ENCODE measurements at places on chromosomes 16 and 17. TPM values are rescaled to one million over a fixed set of nuclear protein-coding genes. Genes with fewer than 3 reads are reported as not detected.

GOSR2 gene
- polyA plus RNA-seq: 40.1 TPM

RNU2-1 gene
- not detected for polyA plus RNA-seq

CCDC102A gene
- 2.5 TPM for polyA plus RNA-seq

KCNJ18 gene
- polyA plus RNA-seq: not detected

ABCA3 gene
- 75.4 TPM for polyA plus RNA-seq

CYGB gene
- 6.8 TPM for polyA plus RNA-seq

TMEM92 gene
- not detected for polyA plus RNA-seq

NR1D1 gene
- 43.8 TPM for polyA plus RNA-seq

KRT25 gene
- not detected for polyA plus RNA-seq

GH2 gene
- not detected for polyA plus RNA-seq

FAM171A2 gene
- polyA plus RNA-seq: 62.5 TPM

TP53TG3F gene
- polyA plus RNA-seq: 1.7 TPM

HES7 gene
- not detected for polyA plus RNA-seq

ADAD2 gene
- 0.54 TPM for polyA plus RNA-seq

AATK gene
- 61.7 TPM for polyA plus RNA-seq

CIBAR2 gene
- 2.4 TPM for polyA plus RNA-seq

MYH3 gene
- polyA plus RNA-seq: 0.36 TPM

UBALD1 gene
- 50.5 TPM for polyA plus RNA-seq

CDK5RAP3 gene
- 106 TPM for polyA plus RNA-seq

CDH5 gene
- polyA plus RNA-seq: 16.9 TPM

CES5A gene
- not detected for polyA plus RNA-seq

SLC12A3 gene
- not detected for polyA plus RNA-seq

SLC6A4 gene
- polyA plus RNA-seq: 0.32 TPM

SCGB1C2 gene
- not detected for polyA plus RNA-seq

CD300E gene
- 0.25 TPM for polyA plus RNA-seq

SNRNP25 gene
- polyA plus RNA-seq: 95.9 TPM

CACNA1G gene
- 2.0 TPM for polyA plus RNA-seq

ZBTB4 gene
- polyA plus RNA-seq: 60.4 TPM

CRAMP1 gene
- polyA plus RNA-seq: 12.8 TPM

KRTAP29-1 gene
- polyA plus RNA-seq: not detected

STARD3 gene
- 53.8 TPM for polyA plus RNA-seq

LRRC37A3 gene
- 2.7 TPM for polyA plus RNA-seq

CNEP1R1 gene
- 3.7 TPM for polyA plus RNA-seq

CAPNS2 gene
- polyA plus RNA-seq: not detected

SLC9A5 gene
- 0.90 TPM for polyA plus RNA-seq

KLHL10 gene
- polyA plus RNA-seq: not detected

KCNH6 gene
- 19.4 TPM for polyA plus RNA-seq

UTS2R gene
- not detected for polyA plus RNA-seq

CES4A gene
- 4.1 TPM for polyA plus RNA-seq

SEPTIN1 gene
- polyA plus RNA-seq: 4.8 TPM

LPO gene
- 0.20 TPM for polyA plus RNA-seq

SLC7A6 gene
- 4.8 TPM for polyA plus RNA-seq

UNC45B gene
- not detected for polyA plus RNA-seq

CCDC200 gene
- polyA plus RNA-seq: not detected

NAGS gene
- polyA plus RNA-seq: 1.2 TPM

C1QTNF8 gene
- not detected for polyA plus RNA-seq

EFTUD2 gene
- 95.8 TPM for polyA plus RNA-seq

TEKT5 gene
- not detected for polyA plus RNA-seq

HCFC1R1 gene
- polyA plus RNA-seq: 314 TPM

TOX3 gene
- polyA plus RNA-seq: 38.1 TPM

FBXO47 gene
- polyA plus RNA-seq: not detected

ZG16 gene
- polyA plus RNA-seq: not detected

SLC38A8 gene
- 4.1 TPM for polyA plus RNA-seq

KRT12 gene
- not detected for polyA plus RNA-seq
